ENCODE measurements at places on chromosomes 4 and X.

DNA sequence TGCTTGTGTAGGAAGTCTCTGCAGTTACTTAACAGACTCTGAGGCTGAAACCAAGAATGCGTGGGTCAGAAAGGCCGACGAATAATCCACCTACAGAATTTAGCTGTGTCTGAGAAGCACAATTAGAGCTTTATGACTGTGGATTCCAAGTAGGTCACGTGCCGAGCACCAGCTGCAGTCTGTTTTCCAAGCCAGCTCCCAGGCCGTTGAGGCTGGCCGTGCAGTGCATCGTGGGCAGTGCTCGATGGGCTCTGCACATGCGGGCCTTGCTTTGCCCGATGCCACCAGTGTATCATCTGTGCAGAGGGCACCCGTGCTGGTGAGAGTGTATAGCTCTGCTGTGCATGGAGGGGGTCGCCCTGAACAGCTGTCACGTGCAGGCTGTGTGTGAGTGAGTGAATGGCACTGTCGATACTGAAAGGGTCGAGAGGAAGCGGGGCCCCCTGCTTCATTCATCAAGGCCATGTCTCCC, 67.5 kb upstream of the CLDN34 start:
- DNase-seq, result peak; percentile 29

DNA sequence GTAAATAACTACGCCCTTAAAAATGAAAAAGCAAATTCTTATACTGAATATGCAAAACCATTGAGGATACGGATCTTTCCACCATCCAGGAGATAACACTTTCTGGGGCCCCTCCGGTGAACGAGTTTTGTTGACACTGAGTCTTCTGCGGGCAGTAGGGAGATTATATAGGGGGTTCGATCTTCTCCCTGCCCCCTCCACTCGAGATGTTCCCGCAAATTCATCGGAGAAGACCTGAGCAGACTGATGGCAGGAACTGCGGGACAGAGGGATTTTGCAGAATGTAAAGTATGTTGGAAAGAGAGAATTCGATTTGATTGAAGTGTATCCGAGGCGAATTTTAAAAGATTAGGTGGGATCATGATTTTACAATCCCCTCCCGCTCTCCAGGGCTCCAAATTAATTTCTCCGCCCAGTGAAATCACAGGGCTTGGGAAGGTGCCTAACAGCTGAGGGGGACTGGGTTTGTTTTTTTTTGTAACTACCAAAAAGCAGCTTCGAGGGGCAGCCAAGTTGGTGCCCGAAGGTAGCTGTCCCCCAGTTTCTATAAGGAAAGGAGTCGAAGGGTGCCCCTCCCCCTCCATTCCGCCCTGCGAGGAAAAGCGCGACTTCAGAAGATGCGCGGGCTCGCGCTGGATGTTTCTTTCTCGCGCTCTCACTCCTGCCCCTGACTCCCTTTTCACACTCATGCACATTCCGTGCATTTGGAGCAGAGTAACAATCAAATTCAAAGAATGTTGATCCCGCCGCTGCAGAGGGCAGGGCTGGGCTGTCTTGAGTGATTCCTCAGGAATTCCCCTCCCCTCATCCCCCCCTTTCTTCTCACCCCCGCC, 1.2 kb downstream of the TMEM255A start:
- no peak for DNase-seq

DNA sequence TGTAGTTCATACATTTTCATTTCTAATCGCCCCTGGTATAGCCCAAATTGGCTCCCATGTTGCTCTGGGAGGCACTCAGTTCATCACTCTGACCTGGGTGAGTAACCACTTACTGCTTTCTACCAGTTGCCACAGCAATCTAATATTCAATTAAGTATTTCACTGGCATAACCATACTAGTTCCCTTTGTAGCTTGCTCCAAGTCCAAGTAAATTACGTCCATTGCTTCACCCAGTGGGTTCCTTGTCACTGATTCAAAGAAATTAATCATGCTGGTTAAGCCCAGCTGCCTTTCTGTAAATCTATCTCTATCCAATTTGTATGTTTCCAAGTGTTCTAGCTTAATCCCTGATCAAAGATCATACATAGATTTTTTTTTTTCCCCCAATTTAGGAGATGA, 92.0 kb upstream of the CBR4 start:
- DNase-seq, result no peak

- DNase-seq, result no peak
Measured at GRCh38 chr4:5970381-5971077, 47.7 kb downstream of the C4orf50 start.

- DNase-seq, result no peak
Measured at GRCh38 chr4:88001871-88002270, 5.6 kb upstream of the PKD2 start.

GRCh38 chrX:40922307-40922706, 162.9 kb upstream of the USP9X start:
- DNase-seq, result no peak

DNA sequence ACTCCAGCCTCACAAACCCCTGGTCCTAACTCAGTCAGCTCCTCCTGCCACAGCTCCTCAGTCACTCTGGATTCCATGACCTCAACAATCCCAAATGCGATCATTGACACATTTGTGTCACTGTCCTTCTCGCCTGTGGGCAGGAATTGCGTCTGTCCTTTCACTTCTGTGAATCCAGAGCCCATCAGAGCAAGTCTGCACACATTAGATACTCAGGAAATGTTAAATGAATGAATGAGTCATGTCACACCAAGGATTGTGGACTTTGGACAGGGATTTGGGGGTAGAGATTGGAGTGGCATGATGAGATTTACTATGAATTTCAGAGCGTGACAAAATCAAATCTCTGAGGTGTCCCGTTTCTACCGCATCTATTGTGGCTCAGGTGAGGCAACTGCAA, 11.8 kb upstream of the CLDN24 start:
- no peak for DNase-seq

- no peak for DNase-seq
Measured at GRCh38 chrX:85065512-85066198, 62.0 kb downstream of the APOOL start.

DNA sequence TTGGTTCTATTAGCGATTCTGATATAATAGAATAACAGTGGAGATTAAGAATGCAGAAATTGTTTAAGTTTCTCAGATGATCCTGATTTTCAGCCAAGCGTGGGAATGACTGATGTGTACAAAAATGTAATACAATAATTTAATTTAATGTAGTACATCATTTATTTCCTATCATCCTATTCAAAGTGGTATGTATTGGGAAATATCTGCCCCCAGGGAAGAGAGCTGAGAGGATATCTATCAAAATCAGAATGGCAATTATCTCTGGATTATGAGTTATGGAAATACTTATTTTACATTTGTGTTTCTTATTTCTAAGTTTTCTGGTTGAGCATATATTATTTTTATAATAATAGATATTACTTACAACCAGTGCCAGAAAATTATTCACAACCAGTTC, 3.9 kb downstream of the FABP2 start:
- no peak for DNase-seq

DNA sequence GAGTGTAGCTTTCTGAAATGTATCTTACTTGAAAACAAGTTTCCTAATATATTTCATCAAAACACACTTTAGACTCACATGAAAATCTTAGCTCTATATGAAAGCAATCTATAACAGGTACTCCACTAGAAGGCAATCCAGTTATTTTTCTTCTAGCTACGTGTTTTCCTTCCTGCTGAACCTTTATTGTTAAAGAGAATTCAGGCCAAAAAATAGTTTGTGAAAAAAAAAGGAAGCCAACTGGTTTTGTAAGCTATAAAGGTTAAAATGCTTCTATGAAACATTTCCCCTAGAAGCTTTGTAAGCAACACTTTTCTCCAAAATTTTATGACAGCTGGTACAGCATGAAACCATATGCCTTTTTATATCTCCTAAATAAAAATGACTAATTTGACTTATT, 304.7 kb upstream of the DIAPH2 start:
- no peak for DNase-seq

GRCh38 chr4:177937041-177937440, 494.8 kb upstream of the AGA start:
- DNase-seq, result no peak

DNA sequence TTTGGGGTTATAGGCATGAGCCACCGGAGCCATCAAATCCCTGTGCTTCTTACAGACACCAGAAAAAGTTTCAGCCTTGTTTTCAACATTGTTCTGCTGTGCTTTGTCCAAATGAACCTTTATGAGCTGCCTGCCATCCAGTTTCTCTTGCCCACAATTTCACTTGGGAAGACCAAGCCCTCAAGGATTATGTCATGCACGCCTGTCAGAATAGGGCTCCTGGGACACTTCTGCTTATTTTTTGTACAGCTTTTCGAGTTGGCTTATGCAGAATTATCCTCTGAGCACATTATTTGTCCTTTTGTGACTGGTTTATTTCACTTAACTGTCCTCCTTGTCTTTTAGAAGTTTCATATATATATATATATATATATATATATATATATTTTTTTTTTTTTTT, 16.2 kb downstream of the UBE2K start:
- DNase-seq, result no peak

GRCh38 chr4:62118558-62118957, 918.4 kb downstream of the ADGRL3 start:
- no peak for DNase-seq

GRCh38 chrX:129808158-129808828, 28.5 kb downstream of the SASH3 start:
- no peak for DNase-seq

DNA sequence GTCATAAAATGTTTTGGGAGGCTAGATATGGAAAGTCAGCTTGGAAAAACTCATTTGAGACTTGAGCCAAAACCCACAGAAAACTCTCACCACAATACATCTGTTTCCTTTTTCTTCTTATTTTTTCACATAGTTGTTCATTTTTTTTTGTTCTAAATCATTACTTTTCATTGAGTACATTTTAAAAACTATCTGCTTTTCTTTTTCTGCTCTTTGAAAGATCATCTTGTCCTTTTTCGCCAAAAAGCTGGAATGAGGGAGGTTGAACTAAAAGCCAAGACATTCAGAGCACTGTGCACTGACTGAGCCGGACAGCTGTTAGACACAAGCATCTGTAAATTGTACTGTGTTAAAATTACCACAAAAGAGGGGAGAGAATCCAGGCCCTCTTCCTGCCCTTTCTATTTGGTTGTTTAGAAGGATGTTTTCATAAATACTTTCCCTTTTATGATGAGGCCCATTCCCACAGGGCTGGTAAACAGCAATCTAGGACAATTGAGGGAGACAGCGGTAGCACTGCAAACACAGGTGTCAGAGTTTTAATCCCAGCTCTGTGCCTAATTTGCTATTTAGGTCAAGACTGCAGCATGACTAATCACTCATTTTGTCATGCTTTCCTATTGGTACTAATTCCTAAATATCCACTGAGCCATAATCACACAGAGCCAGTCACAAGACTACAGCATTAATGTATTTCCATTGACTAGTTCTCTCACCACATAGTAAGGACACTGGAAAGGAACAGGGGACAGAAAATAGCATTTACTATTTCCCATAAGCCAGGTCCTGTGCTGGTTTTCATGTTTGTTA, 7.3 kb upstream of the RNF150 start:
- no peak for DNase-seq

DNA sequence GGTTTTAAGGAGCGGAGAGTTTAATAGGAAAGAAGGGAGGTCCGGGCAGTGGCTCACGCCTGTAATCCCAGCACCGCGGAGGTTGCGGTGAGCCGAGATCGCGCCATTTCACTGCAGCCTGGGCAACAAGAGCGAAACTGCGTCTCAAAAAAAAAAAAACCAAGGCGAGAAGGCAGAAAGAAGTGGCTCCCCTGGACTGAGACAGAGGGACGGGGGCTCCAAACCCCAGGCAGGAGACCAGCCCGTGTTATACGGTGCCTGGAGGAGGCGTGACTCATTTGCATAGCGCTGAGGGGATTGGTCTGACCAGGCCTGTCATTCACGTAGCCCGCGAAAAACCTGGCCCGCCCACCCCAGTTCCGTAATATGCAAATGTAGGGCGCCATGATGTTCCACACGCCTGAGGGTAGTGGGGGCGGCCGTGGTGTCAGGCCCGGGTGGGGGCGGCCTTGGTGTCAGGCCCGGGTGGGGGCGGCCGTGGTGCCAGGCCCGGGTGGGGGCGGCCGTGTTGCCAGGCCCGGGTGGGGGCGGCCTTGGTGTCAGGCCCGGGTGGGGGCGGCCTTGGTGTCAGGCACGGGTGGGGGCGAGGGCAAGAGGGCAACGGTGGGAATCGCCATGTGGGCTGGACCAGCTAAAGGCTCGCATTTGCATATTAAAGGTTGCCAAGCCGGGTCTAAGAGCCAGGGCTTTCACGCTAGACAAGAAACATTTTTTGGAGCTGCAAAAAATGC, 2.1 kb downstream of the PLCXD1 start:
- no peak for DNase-seq

- DNase-seq, result no peak
Measured at GRCh38 chr4:158316264-158316663, 106.0 kb downstream of the TMEM144 start.

DNA sequence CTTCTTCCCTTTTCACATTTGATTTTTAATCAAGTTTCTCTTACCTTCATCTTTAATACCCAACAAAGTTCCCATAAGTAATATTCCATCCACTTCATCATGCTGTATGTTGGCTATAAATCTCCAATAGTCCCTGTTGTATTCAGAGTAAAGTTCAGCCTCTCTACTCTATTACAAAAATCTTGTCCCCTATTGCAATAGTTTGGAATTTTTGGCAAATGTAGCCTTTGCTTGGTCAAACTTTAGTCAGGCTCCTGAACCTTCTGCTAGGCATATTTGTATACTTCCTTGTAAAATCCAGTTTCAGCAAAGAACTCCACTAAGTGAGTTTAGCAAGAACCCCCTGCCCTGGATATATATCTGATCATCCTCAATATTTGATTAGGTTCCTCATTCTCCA, 54.0 kb upstream of the PACRGL start:
- DNase-seq, result no peak

DNA sequence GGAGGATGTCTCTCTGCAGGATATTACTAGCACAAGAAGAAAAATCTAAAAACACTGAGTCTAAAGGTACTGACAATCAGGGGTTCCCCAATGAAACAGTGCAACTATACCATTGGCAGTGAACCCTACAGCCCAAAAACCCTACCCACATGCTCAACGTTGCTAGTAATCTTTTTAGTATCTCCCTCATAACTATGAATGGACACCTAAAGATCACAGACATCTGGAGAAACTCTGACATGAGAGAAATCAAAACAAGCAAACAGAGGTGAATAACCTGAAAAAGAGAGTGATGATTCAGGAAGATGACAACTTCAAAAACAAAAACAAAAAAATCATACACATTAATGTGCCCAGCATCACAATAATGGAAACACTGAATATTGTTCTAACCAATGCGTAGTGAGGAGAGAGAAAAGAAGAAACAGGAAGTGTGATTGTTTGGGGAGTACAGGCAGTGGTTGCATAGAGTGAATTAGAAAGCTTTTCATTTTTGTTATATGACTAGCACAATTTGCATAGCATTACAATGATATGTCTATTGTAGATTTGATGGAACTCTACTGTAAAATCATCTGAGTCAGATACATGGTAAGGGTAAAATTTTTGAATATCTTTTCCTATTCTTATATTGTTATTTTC, 78.9 kb upstream of the FMR1 start:
- DNase-seq, result no peak

DNA sequence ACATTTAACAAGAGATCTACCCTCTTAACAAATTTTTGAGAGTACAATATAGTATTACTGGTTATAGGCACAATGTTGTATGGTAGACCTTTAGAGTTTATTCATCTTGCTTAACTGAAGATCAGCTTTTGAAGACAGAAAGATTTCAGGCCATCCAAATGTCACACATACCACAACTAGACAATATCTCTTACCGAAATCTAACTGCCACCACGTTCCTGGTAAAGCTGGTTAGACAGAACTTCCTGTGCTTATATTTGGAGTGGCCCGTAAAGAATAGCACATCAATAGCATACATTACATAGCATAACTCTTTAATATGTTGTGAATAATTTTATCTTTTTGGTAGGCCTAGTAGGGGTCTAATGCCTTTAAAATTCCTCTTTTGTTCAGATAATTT, 29.8 kb upstream of the ARHGEF6 start:
- no peak for DNase-seq
